Stimulated activated CD4-positive, alpha-beta T cell treated with anti-CD3 and anti-CD28 coated beads, Interleukin-12 subunit alpha, Interleukin-12 subunit beta, amount 100 ng/mL, for 48 hours (primary cell): ENCODE measurements at places on chromosomes 1 and 21.

DNA sequence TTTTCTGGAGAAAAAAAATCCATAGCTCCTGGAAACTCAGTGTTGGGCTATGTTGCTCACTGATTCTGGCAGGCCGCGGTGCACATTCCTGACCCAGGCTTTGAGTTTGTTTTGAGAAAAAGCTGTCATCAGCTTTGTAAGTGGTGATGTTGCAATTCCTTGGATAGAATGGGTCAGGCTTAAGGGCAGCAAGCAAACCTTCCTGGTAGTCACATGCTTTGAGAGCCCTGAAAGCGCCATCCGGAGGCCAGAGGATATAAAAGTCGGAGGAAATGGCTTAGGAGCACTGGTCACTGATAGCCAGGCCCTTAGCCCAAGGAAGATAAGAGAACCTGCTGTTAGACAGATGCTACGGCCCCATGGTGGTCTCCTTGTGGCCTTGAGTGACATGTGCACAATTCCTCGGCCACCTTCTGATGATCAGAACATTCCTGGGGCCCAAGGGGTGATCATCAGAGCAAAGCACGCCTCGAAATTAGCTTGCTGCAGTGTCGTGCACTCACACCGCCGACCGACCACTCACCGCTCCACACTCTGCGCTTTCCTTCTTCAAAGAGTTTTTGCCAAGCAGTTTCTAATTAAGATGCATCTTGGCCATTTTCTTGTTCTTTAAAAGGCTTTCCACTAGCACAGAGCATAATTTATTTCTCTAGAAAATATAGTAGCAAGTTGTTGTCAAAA is 78.6 kb downstream of the MAN1C1 start:
- DNase-seq: no peak

- DNase-seq: no peak
Observed at GRCh38 chr1:89610457-89611011, 22.4 kb upstream of the LRRC8C start.

- no peak for DNase-seq
Observed at GRCh38 chr1:41504114-41505035, 19.9 kb upstream of the EDN2 start.

DNA sequence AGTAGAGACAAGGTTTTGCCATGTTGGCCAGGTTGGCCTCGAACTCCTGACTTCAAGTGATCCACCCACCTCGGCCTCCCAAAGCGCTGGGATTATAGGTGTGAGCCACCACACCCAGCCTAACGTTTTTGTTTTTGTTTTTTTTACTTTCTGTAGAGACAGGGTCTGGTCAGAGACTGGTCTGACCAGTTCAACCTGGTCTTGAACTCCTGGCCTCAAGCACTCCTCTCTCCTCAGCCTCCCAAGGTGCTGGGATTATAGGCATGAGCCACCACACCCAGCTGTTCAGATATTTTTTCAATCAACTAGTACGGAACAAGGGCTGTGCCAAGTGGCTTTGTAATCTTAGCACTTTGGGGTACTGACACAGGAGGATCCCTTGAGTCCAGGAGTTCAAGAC is 209.5 kb downstream of the RERE start:
- DNase-seq: no peak

GRCh38 chr1:54016343-54017282 is 1.4 kb downstream of the LDLRAD1 start:
- DNase-seq: no peak
